ENCODE measurements at places on chromosomes 13 and 19.

DNA sequence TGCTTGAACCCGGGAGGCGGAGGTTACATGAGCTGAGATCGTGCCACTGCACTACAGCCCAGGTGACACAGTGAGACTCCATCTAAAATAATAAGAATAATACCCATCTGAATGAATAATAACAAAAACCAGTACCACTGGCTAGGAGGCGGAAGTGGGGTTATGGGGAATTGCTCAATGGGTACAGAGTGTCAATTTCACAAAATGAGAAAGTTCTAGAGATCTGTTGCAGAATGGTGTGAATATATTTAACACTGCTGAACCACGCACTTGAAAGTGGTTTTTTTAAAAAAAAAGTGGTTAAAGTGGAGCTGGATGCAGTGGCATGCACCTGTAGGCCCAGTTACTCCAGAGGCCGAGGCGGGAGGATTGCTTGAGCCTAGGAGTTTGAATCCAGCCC lies 18.5 kb downstream of the KLF2 start:
- DNase-seq: no peak

GRCh38 chr13:23995283-23996073 lies 98.2 kb upstream of the C1QTNF9B start:
- DNase-seq: no peak

GRCh38 chr13:84294576-84294975 lies 412.3 kb upstream of the SLITRK1 start:
- DNase-seq: no peak

- DNase-seq: no peak
These were observed 48.3 kb downstream of the SLC7A1 start for GRCh38 chr13:29547153-29547552.

DNA sequence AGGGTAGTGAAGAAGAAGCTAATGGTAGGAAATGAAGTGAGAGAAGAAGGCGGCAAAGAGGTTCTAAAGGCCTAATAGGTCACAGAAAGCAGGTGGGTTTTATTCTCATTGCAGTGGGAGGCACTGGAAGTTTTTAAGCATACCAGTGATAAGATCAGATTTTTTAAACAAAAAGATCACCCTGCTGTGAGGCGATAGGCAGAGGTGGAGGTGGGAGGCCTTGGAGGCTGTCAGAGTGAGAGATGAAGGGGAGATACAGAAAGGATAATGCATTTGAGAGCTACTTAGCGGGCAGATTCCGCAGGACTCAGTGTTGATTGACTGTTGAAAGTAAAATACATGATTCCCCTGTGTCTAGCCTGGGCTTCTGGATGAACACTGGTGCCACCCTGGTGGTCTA lies 116.7 kb upstream of the FRY start:
- DNase-seq: no peak

DNA sequence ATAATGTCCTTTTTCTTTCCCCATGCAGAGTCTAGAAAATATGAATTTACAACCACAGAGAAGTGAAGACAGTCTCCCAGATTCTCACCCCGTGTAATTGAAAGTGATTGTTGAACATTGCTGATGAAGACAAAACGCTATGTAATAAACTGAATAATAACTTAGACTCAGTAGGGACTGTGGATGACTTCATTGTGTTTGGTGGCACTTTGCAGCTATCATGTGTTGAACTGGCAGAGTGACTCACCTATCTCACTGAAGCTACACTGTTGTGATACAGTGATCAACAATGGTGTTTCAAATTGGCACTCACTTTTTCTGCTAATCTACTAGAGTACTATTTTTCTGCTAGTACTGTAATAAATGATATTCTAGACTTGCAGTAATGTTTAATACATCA lies 261.3 kb downstream of the DACH1 start:
- DNase-seq: no peak

DNA sequence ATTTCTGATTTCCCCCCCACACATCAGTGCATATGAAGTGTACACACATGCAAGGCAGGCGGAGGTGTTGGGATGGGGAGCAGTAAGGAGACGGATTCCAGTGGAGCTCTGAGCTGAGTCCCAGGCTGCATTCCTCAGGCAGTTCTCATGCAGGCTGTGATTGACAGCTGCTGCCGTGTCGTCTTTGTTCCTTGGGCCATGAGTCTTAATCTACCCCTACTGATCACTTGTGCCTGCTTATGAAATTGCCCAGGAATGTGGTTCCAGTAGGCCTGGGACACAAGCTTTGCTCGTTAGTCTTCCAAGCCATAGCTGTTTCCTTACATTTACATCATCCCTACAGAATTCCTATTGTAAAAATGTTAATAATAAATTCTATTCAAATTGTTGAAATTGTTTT lies 1241.9 kb downstream of the UQCRFS1 start:
- no peak for DNase-seq

- no peak for DNase-seq
These were observed 43.8 kb upstream of the DCUN1D2 start for GRCh38 chr13:113534236-113534860.

Data from NCI-H1417 treated with DMSO at 0.1 percent for 48 hours (cell line).